ENCODE measurements at places on chromosomes 2 and 18.

DNA sequence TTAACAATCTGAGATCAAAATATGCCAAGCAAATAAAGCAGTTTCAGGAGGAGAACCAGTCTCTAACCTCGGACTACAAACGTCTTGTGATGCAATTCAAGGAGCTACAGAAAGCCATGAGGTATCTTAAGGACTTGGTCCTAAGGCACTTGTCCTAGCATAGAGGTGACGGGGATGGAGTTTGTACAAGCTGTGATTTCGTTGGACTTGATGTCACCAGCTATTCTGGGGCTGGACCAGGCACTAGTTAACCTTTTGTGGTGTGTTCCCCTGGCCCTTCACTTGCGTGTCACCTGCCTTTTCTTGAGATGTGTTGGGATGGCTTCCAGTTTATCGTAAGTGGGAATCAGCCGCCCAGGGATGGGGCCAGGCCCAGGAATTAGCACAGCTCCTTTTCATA is 33.7 kb downstream of the OTOF start:
- DNase-seq: no peak

DNA sequence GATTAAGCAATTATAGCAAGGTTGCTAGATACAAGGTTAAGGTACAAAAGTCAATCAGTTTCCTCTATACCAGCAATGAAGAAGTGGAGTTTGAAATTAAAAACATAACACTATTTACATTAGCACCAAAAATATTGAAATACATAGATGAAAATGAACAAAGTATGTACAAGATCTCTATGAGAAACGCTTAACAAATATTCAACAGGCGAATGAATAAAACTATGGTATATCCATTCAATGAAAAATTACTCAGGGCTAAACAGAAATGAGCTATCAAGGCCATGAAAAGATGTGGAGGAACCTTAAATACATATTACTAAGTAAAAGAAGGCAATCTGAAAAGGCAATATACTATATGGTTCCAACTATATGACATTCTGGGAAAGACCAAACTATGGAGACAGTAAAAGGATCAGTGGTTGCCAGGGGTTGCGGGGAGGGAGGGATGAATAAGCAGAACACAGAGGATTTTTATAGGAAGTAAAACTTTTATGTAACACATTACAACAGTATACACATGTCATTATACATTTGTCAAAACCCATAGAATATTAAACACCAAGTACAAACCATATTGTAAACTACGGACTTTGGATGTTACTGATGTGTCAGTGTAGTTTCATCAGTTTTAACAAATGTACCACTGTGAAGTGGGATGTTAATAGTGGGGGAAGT is 62.1 kb downstream of the RMDN2 start:
- no peak for DNase-seq

GRCh38 chr18:78685980-78686530 is 293.6 kb upstream of the SALL3 start:
- no peak for DNase-seq

DNA sequence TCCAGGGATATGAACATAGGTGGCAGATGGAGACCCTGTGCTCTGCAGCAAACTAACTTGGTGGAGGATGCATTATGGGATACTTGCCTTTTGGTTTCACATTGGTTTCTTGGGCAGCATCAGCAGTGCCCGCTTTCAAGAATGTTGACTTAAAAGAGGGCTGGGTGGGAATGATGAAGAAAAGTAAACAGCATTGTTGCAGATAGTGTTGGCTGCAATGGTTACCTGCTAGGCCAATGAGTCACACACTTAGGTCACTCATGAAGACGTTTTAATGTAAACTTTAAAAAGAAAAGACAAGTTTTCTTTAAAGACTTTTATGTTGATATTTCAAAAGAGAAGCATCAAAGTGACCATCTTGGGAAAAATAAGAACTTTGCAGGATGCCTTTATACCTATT is 26.1 kb upstream of the FAM237A start:
- no peak for DNase-seq

GRCh38 chr18:1050012-1050657 is 145.5 kb downstream of the ADCYAP1 start:
- no peak for DNase-seq

GRCh38 chr2:200640901-200641300 is 55.1 kb downstream of the AOX1 start:
- no peak for DNase-seq

- DNase-seq: no peak
Measured at GRCh38 chr2:233964581-233964980, 47.4 kb downstream of the TRPM8 start.

DNA sequence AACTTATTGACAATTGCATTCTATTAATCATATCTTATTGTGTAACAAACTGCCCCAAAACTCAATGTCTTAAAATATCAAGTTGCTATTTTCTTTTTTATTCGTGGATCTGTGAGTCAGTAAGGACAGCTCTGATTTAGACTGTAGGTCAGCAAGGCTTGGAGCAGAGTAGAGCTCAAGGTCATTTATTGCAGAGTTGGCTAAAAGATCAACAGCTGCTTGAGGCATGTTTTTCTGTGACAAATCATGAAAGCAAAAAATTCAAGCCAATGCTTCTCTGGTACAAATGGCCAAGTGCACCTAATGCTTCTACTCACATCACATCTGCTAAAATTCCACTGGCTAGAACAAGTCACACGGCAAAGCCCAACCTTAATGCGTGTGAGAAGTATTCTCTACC is 497.7 kb upstream of the LRATD1 start:
- no peak for DNase-seq

DNA sequence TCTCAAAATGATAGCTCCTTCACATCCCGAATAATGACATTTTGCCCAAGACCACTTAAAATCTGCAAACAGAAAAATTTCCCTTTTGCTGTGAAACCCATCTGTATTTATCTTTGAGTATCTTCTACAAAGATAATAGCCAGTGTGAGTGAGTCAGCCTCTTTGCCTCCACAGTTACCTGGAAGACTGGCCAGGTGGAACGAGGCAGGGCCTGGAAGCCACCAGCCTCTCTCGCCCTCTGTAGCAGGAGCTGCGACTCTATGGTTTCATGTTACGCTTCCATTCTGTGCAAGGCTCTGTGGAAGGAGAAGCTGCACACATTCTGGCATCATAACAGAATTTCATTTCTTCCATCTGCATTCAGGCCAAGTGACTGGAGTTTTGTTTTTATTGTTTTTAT is 9.5 kb downstream of the ELP2 start:
- no peak for DNase-seq

DNA sequence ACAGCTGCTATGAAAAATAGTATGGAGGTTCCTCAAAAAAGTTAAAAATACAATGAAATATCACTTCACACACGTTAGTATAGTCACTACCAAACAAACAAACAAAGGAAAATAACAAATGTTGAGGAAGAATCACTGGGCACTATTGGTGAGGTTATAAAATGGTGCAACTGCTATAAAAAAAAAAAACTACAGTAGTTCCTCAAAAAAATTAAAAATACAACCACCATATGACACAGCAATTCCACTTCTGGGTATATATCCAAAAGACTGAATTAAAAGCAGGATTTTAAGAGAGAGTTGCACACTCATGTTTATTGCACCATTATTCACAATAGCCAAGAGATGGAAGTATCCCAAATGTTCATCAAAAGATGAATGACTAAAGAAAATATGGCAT is 80.9 kb upstream of the POU3F3 start:
- DNase-seq: no peak

GRCh38 chr2:224954980-224955379 is 87.3 kb downstream of the DOCK10 start:
- no peak for DNase-seq

- peak; percentile 4 for DNase-seq
Measured at GRCh38 chr2:165376571-165376975, 92.9 kb upstream of the CSRNP3 start.

DNA sequence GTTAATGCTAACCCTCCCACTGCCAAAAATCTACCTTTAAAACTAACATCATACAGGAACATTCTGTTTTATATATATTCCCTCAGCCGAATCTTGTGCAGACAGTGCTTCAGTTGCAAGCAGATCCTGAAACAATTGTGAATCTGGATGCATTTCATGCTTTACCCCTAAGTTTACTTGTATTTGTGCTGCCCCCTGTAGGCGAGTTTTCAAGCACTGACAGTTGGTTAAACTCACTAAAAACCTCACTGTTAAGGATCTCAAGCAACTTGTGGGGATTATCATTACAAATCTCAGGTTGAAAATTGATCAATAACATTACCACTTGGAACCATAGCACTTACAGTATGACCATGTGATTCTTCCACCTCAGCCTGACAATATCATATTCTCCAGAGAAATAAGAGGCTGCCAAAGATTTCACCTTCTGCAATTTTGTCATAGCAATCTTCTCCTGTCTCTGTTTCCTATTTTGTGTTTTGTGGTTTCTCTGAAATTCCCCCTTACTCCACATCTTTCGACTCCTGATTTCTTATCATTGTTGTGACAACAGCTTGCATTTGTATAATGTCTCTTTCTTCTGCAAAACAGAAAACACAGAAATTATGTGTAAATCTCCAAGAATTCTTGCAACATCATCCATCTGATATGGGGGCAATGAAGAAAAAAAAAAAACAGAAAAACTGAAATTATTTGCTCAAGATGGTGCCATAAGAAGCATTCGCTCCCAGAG is 354.6 kb upstream of the SETBP1 start:
- DNase-seq: peak; percentile 51

DNA sequence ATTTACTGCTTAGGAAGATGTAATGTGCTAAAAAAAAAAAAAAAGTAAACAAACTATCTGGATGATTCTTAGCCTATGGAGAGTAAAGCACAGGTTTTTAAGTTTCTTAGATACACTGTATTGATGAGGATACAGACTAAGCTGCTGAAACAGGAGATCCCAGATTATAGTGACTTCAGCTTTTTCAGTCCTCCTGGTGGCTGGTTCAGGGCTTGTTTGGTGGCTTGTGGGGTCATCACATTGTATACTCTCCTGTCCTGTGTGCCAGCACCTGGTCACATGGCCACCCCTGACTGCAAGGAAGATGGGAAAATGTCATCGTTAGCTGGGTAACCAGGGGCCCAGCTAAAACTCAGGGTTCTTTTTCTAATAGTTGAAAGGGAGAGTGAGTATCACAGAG is 31.4 kb downstream of the RAB31 start:
- no peak for DNase-seq

- no peak for DNase-seq
Measured at GRCh38 chr2:135962366-135963123, 22.9 kb downstream of the DARS1 start.

DNA sequence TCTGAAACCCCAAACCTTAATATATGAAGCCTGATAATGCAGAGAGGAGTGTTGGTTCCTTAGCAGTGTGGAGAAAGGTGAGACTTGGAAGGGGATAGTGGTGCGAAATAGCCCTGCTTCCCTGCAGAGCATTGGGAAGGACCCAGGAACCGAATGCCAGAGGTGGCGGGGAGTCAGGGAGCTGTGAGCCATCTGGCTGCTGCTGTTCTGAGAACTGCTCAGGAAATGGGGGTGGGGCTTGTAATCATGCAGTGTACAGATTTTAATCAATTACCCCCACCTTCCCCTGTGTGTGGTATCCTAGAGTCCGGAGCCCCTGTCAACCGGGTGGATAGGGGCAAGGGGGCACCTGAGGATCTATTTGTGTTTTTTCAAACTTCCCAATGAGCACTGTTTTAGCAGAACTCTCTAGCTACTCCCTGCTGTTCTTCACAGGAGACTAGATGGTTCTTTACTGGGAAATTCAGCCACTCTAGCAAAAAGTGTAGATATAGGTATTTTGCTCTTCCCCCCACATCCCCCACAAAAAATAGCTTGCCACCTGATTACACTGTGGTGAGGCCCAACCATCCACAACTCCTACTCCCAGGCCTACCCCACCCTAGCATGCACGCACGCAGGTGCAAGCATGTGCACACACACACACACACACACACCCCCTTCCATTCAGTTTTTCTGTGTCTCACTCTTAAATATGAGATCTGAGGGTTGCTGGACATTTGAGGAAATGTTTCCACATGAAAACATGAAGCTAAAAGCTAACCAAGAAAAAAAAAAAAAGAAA is 30.1 kb upstream of the MBOAT2 start:
- peak; percentile 21 for DNase-seq

DNA sequence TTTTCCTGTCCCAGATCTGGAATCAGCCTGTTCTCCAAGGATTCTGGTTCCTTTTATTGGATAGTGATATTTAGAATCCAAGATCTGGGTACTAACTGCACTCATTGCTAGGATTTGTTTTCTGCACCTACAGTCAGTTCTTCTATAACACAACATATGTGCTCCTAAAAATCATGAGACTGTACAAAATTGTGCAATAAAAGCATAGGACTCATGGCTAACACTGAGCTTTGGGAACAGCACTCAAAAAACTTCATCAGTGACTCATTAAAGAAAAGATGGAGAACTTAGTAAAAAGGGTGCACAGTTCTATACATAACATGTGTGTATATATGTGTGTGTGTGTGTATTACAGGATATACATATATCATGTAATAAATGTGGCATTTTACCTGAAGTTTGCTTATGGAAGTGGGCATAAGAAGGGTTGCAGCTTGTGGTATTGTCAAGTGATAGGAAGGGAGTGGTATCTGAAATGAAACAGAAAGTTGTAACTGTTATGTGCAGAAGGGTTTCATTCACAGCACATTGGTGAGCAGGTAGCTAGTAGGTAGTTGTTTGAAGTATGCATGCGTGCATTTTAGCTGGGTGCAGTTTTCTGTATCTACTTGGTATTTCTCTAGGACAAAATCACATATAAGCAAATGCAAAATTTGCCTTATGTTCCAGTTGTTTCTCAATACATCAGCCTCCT is 5.9 kb upstream of the SCYGR2 start:
- DNase-seq: no peak

- DNase-seq: no peak
Measured at GRCh38 chr18:2380101-2380500, 191.2 kb downstream of the METTL4 start.

GRCh38 chr2:33518929-33519328 is 42.5 kb downstream of the RASGRP3 start:
- no peak for DNase-seq

DNA sequence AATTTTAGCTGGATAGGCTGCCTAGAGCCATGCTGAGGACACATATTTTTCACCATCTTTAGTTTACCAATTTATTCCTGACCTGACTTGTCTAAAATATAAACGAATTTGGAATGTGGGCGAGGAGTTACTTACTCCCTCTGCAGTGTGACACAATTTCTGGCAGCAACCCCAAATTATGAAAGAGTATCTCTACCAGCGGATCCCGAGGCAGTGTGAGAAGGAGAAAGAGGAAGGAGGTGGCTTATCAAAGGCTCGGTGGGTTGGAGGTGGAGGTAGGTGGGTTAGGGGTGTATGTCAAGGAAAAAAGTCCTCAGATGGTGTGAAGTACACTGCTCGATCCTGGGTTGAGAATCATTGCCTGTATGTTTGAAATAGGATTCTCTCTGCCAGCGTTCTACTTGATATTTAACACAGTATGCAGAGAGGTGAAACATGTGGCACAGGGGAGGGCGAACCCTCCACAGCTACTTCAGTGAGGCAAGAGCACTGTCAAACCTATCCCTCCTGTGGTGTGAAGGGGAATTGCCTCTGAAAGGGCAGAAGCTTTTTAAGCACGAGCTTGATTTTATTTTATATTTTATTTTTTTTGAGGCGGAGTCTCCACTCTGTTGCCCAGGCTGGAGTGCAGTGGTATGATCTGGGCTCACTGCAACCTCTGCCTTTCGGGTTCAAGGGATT is 76.0 kb downstream of the RFTN2 start:
- no peak for DNase-seq

- peak; percentile 23 for DNase-seq
Measured at GRCh38 chr2:231483398-231484329, 19.4 kb upstream of the NCL start.

GRCh38 chr18:8480506-8481328 is 128.5 kb upstream of the RAB12 start:
- peak; percentile 48 for DNase-seq

Measured in muscle of arm (tissue), 14 donors.